ENCODE measurements at places on chromosomes 3 and 15.

DNA sequence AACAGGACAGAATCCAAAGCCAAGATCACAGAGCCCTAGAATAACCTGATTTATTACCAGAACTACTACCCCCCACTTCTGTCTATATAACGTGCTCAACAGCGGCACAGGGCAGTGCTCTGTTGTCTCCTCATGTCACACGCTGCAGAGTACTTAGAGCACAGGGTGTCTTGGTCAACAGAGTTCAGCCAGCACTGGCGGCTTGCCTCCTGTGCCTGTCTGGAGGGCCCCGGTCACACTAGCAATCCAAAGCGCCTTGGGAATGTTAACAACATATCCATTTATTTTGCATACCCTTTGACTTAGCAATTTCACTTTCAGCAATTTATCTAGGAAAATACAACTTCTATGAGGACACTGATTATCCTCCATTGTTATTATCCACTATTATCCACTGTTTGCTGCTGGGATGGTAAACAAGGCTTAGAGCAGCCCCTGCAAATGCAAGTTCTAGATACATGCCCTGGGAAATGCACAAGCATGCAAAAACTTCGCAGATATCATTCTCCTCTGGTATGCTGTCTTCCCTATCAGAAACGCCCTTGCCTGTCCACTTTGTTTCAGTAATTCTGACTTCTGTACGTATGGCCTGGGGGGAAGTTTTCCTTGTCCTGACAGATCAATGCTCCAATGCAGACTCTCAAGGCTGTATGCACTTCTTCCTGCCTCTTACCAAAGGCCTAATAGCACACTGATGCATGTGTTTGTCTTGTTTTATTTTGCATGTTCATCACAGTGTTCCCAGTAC, 86.2 kb upstream of the OCA2 start:
- DNase-seq, result no peak

- no peak for DNase-seq
These were observed 153.7 kb upstream of the HES1 start for GRCh38 chr3:193982258-193982659.

DNA sequence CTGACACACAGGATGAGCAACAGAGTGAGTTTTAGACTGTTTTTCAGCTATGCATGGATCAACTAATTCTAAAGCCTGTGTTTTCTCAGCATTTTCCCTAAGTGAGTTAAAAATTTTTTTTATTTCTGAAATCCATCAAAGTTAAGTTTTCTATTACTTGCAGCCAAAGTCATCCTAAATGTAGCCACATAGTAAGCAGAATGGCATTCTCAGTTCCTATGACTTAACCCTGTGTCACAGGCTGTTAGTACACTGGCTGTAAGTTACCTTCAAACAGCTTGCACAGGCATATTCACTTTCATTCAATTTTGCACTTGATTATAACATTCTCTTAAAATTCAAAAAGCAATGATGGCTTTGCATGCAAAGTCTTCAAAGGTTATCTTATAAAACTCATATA, 368.2 kb downstream of the OCA2 start:
- DNase-seq, result no peak

- DNase-seq, result no peak
These were observed 1079.5 kb downstream of the IGSF11 start for GRCh38 chr3:117955196-117955595.

- no peak for DNase-seq
These were observed 43.4 kb downstream of the HDGFL3 start for GRCh38 chr15:83164111-83164770.
